Pancreas (tissue), 10 donors: ENCODE measurements at places on chromosomes 4 and X. TPM values are rescaled to one million over a fixed set of nuclear protein-coding genes. Genes with fewer than 3 reads are reported as not detected.

The AR gene
- 2.9 TPM for total RNA-seq

The NHS gene
- 0.32 TPM for total RNA-seq

The GPR119 gene
- 3.3 TPM for total RNA-seq

The WDR45 gene
- total RNA-seq: 45.6 TPM

The GABRG1 gene
- total RNA-seq: not detected

The CENPE gene
- 0.55 TPM for total RNA-seq

The ADAM29 gene
- not detected for total RNA-seq

DNA sequence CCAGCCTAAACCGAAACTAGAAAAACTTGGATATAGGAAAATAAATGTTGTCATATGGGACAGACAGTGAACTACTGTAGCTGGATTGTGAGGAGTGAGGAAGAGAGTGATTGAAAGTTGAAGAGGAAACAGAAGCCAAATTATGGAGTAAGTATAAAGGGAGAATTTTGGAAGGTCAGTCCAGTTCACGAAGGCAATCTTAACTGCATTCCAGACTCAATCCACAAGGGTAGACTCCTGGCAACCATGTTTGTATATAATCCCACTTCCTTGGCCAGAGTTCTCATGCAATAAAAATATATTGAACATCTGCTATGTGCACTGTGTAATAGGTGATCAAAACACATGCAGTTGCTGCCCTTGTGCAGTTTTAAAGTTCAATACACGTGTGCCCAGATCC is 58.6 kb upstream of the CAMK2D start:
- DNase-seq: no peak

DNA sequence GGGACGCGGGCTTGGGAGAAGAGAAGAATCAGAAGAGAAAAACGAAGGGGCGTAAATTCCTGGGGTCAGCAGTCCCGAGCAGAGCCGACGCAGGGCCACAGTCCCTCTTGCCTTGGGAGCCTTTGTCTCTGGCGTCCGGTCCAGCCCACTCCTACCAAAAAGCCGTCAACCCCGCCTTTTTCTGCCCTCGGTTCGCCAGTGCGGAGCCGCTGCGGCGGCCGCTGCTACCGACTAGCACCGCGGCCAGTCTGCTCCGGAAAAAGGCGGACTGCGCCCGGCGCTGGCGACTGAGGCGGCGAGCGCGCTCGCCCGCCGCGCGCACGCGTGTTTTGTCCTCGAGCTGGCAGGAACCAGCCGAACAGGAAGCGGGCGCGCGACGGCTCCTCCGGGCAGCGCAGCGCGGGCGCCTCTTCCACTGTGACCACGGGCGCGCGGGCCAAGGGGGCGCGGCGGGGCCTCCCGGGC is 502 bp downstream of the HNRNPDL start:
- no peak for DNase-seq

- no peak for DNase-seq
Measured at GRCh38 chrX:54921427-54922021, 900 bp downstream of the TRO start.

DNA sequence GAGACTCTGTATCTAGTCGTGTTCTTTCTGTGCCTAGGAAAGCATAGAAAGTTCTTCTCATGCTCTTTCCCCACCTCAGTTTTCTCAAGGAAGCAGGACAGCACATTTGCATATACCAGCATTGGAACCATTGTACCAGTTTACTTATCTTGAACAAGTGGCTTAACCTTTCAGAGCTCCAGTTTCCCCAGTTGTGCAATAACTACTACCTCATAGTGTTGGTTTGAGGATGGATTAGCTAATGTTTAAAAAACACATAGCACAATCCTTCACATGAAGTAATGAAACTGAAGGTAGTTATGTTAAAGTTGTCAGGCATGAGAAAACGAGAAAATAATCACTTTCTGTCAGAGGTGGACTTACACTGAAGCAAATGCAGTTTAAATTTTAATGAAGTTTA is 92.2 kb upstream of the H2AZ1 start:
- DNase-seq: no peak

GRCh38 chr4:26916195-26916594 is 55.6 kb downstream of the STIM2 start:
- no peak for DNase-seq

GRCh38 chr4:84433633-84434222 is 65.4 kb downstream of the NKX6-1 start:
- DNase-seq: no peak

DNA sequence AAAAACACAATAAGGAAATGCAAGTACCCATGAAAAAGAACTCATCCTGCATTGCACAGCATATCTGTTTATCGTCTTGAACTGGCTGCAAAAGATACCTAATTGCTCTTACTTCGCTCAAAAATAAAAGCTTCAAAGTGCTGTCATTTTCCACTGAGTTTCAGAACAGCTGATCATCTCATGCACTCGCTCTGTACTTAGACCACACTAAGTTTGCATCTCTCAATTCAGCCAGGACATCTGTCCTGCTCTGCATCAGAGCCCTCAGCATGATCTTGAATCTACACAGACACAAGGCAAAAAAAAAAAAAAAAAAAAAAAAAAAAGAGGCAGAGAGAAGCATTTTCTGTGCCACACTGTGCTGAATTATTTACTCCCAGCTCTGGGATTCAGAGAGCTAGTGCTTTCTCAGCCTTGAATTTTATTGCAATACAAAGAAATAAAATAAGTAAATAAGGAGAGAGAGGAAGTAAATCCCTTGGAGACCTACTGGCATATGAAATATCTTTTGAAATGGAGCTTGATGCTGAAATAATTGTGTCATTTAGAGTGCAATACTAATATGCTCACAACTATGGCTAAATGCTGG is 81.3 kb downstream of the PPP1R2C start:
- DNase-seq: no peak

DNA sequence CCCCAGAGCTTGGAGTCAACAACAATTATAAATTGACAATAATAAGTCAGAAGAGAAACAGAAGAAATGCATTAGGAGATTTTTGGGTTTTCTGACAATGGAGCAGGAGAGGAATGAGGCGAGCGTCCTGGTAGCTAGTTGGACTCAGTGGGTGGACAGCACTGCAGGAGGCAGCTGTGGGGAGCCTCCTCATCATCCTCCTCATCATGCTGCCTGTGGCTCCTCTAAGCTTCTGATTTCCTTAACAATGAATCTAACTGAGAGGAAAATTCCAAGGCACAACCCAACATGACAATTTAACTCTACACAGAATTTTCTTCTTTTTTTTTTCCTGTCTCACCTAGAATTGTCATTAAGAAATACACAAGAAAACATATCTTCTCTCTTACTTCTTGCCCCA is 357.1 kb upstream of the NOCT start:
- DNase-seq: no peak

DNA sequence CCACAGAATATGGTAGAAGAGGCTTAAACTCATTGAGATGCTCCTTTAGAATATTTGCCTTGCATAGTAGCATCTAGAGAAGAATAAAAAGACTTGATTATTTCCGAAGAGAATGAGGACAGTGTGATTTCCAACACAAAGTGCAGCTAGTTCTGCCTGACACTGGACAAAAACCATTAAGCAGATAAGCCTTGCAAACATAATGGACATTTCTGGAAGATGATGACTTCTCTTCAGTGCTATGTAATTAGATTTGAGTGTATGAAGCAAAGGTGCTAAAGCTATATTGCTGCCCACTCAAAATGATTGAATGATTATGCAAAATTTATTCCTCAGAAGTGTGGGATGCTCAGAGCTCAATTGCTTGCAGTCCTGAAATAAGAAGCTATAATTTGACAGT is 156.4 kb downstream of the VEGFC start:
- DNase-seq: no peak

DNA sequence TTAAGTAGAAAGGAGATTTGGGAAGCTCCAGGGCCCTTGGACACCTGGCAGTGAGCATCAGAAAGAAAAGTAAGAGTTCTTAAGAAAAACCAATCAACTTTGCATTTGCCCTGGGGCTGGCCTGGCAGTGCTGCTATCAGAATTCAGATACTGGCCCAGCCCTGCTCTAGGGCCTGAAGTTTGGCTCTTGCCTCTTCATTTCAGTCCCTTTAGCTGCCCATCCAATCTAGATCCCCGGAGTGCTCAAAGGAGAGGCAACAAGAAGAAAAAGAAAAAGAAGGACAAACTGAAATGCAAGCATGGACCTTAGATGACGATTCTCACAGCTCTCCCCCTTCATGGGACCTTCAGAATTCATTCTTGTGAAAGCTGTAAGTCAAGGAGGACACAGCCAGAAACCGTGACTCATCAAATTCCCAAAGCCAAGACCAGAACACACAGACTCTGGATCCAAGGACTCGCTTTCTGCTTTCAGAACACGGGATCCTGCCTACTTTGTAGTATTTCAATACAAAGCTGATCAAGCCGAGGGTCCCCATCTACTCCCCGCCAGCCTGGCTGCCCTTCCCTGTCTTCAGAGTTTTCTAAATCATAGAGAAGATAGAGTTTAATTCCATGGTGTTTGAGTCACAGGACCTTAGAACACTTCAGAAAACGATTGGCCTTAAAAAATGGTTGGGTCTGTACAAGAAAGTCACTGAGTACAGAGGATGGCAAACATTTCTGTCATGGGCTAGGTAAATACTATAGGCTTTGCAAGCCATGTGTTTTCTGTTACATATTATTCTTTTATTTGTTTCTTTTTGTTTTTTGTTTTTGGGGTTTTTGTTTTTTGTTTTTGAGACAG is 103.7 kb downstream of the RBM47 start:
- peak; percentile 43 for DNase-seq

DNA sequence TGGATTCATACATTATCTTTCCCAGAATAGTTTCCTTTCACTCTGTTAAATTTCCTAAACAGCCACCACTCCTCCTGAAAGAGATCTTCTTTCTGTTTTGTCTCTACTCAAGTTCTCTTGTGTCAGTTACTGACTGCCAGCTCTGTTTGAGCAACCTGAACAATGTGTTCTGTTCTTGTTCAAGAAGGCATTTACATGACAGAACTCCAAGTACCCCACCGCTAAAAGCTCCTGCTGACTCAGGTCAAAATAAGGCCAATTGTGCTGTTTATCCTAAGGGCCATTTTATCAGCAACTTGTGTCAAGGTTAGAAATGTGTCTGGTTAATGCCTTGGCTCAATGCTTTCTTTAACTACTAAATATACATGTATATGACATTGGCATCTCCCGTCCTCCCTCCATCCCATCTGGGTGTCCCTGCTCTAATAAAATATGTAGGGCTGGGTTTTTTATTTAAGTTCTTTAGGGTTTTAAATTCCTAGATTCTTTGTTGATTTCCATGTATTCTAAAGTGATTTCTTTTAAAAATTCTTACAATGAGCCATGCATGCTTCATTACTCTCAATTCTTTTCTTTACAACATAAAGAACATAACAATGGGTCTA is 144.3 kb upstream of the PAQR3 start:
- no peak for DNase-seq

DNA sequence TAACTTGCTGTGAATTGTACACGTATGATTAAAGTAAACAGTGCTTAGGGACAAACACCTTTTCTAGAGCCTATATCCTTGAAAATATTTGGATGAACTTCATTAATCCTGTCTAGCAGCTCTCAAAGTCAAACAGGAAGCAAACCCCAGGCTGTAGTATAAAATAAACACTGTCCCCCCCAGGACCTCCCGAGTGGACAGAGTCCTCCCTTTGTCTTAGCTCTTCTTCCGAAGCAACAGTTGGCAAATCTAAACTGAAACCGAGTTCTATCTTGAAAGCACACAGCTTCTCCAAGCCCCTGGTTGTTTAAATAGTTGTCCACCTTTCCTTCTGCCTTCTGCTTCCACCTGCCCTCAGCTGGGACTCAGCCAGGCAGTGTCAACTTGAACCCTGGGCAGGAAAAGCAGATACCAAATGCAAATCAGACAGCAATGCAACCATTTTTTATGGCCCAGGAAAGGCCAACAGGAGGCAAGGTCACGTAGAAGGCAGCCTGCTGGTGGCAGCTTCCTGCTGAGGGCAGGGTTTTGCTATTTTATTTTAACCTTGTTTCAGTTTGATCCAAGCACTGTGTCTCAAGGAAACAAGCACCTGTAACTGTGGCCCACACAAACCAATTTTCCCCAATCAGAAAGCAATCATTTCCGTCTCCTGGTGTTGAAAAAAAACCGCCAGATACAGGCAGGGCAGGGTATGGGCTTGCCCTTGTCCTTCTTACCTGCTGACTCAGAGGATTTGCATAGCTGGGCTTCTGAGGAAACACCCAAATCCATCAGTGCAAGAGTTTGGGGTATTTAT is 110.3 kb upstream of the KIT start:
- no peak for DNase-seq

- DNase-seq: no peak
Measured at GRCh38 chrX:16577483-16578029, 72.4 kb upstream of the S100G start.

GRCh38 chr4:120517966-120518365 is 404.6 kb downstream of the PRDM5 start:
- peak; percentile 67 for DNase-seq

- no peak for DNase-seq
Measured at GRCh38 chrX:31260351-31260750, 188.5 kb upstream of the FTHL17 start.

DNA sequence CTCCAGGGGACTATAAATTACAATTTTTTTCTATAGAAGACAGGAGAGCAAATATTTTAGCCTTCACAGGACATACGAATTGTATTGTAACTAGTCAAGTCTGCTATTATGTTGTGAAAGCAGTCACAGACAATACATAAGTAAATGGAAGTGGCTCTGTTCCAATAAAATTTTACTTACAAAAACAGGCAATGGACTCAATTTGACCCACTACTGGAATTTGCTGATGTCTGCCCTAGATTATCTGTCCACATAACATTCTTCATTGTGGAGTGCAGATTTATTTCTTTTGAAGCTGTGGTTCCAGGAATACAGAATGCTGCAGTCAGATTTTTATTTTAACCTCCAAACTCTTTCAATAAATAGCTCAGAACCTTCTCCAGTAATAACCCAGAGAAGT is 330.3 kb downstream of the PPP4R3C start:
- no peak for DNase-seq
